ENCODE measurements at places on chromosomes 6 and 20.

DNA sequence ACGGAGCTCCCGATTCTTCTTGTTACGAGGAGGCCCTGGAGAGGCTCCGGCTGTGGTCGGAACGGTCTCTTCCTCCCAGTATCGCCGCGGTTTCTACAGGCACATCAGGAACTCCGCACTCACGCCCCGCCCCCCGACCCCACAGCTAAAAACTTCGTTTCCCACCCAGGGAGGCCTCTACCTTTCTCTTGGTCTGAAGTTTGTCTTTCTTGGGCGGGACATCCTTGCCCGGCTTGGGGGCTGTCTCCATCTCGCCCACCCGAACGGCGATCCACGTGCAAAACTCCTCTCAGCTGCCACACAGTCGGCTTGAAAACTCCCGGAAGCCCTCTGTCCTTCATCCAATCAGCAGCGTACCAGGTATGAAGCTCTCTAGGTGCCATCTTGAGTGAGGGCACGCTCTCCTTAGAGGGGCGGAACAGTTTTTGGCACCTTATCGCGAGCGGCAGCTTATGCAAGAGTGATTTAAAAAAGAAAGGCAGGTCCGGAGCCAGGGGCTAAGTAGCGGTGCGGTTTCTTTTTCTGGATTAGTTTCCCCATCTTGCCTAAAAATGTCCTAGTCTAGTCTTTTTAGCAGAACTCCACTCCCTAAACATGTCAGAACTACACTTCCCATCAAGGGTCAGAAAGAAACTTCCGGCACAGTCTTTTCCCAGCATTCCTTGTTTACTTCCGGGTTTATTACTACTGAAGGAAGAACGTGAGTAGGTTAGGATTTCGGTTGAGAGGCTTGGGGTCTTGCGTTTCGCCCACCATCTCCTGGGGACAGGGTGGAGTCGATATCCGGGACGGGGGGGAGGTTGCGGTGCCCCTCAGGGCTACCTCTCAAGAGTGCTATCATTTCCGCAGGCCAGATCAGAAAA is at the start of the genes PFDN6 and WDR46:
TSS of gene PFDN6 (plus strand) at position 681 of the 863 bp plus-strand sequence. CDS start 256 bp downstream, outside the sequence.
TSS of gene WDR46 (minus strand) at position 319 of the 863 bp plus-strand sequence. CDS start at position 250, 69 bp downstream.
- H3K4me1 ChIP-seq: peaks cover 15% of the 10 kb centered on the region
- peaks cover 74% of the 10 kb centered on the region for H3K36me3 ChIP-seq
- DNase-seq: peak; percentile 96
- H3K27me3 ChIP-seq: no peaks in the 10 kb centered on the region
- peak within 1 kb of the TSS; percentile 97 for H3K4me3 ChIP-seq

DNA sequence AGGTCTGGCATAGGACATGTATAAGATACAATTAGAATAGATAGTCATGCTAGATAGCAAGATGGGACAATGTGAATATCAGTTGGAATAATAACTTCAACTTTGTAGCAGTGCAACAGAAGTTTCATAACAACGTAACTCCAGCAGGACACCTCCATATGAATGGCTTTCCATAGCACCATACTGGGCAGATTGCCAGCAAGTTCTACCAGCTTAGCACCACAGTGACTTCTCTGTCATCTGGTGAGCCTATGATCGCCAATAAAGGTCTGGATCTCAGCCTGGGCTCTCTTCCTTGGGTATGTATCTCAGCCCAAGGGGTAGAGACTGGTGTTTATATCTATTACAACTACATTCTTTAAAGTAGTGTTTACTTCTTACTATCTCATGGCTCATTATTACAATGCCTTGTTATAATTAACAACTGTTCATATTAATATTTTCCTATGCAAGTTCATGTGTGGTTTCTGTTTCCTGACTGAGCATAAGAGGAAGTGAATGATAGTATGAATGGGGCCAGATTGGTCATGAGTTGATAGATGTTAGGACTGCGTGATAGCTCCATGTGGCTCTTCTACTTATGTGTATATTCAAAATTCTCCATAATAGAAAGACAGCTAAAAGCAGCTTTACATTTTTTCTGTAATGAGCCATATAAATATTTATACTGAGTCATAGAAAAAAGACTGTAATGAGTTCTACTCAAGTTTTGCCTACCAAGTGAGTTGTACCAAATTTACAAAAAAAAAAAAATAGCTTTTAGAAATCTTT is 22.9 kb downstream of the HTR1B start:
- no peaks in the 10 kb centered on the region for H3K4me1 ChIP-seq
- DNase-seq: no peak
- no peak overlapping the region for H3K4me3 ChIP-seq
- H3K27ac ChIP-seq: no peak overlapping the region
- no peaks in the 10 kb centered on the region for H3K36me3 ChIP-seq

DNA sequence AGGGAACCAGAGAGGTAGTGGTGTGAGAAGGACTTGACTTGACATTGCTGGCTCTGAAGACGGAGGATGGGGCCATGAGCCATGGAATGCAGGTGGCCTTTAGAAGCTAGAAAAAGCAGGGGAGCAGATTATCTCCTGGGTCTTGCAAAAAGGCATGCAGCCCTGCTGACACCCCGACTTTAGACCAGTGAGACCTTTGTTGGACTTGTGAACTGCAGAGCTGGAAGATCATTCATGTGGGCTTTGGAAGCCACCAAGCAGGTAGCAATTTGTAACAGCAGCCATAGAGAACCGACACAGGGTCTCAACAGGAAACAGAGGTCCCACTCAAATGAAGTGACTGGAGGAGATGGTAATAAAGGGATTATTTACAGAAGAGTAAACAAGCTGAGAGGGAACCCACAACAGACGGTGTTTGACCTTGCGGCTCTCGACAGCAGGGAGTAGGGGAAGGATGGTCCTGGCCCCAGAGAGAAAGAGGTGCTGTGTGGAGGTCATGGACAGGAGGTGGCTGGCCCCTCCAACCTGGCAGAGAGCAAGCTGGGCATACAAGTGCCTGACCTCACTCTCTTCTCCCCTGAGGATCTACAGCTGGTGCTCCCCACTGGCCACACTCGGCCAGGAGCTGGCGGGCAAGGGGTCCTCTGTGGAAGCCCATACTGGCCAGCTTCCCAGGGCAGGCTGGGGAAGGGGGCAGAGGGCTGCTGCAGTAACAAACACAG is 43.9 kb downstream of the SLC22A23 start:
- H3K27ac ChIP-seq: no peak overlapping the region
- peaks cover 11% of the 10 kb centered on the region for H3K27me3 ChIP-seq
- H3K36me3 ChIP-seq: no peaks in the 10 kb centered on the region
- no peaks in the 10 kb centered on the region for H3K4me1 ChIP-seq
- DNase-seq: no peak
- no peak overlapping the region for H3K4me3 ChIP-seq

- H3K36me3 ChIP-seq: no peaks in the 10 kb centered on the region
- DNase-seq: peak; percentile 82
- no peak overlapping the region for H3K27ac ChIP-seq
Measured at GRCh38 chr20:44736170-44737021, 9.3 kb upstream of the KCNK15 start.

GRCh38 chr6:1679688-1680068 is 70.0 kb downstream of the FOXC1 start:
- H3K27me3 ChIP-seq: no peaks in the 10 kb centered on the region
- H3K4me3 ChIP-seq: no peak overlapping the region
- H3K36me3 ChIP-seq: no peaks in the 10 kb centered on the region
- DNase-seq: no peak

- H3K36me3 ChIP-seq: peaks cover 51% of the 10 kb centered on the region
- no peak overlapping the region for H3K4me3 ChIP-seq
- H3K27me3 ChIP-seq: no peaks in the 10 kb centered on the region
- no peak for DNase-seq
Measured at GRCh38 chr6:44102527-44102926, 24.7 kb downstream of the MRPL14 start.

GRCh38 chr6:131182991-131183425 is 47.7 kb downstream of the AKAP7 start:
- peak; percentile 69 for DNase-seq
- H3K4me1 ChIP-seq: peaks cover 3% of the 10 kb centered on the region
- no peak overlapping the region for H3K4me3 ChIP-seq
- H3K27me3 ChIP-seq: no peaks in the 10 kb centered on the region
- peaks cover 4% of the 10 kb centered on the region for H3K36me3 ChIP-seq

DNA sequence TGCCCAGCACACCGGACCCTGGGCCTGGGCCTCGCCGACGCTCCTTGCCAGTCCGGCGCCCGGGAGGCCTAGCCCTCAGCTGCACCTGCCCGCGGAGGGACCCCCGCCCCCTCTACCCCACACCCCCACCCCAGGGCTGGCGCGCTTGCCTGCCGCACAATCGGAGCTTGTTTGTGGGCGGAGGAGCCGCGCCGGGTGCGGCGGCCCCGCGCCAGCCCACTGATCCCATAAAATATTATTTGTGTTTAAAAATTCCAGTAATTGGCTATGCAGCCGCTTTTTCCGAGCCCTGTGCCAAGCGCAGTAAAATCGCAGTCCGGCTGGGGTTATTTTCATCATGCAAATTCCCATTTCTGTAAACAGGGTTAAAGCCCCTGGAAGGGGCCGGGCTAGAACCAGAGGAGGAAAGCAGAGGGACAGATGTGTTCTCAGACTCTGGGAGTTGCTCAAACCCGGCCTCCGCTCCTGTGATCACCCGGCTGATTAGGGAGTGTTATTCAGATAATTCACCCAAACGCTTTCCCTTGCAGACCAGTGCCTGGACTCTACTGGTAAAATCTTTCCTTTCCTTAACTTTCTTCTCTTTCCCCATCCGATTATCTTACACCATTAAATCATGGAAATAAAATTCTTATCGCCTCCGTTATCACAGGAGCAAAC is 93.1 kb downstream of the NCR2 start:
- no peak overlapping the region for H3K4me3 ChIP-seq
- H3K36me3 ChIP-seq: no peaks in the 10 kb centered on the region
- peaks cover 63% of the 10 kb centered on the region for H3K27me3 ChIP-seq
- DNase-seq: no peak
